Progenitor cell of endocrine pancreas (in vitro differentiated cells): ENCODE measurements at places on chromosomes 1 and 21. TPM values are rescaled to one million over a fixed set of nuclear protein-coding genes. Genes with fewer than 3 reads are reported as not detected.

ESPN gene
- total RNA-seq = 49.5 and 54.0 TPM in 2 replicates

- no peak for DNase-seq
Measured at GRCh38 chr1:205091043-205091740, 6.9 kb upstream of the TMEM81 start.

GRCh38 chr1:229596925-229597699 is 28.8 kb downstream of the TAF5L start:
- no peak for DNase-seq

GRCh38 chr21:42265231-42265812 is 46.4 kb downstream of the ABCG1 start:
- DNase-seq = no peak

LCE6A gene
- total RNA-seq = not detected in 2 replicates

DNA sequence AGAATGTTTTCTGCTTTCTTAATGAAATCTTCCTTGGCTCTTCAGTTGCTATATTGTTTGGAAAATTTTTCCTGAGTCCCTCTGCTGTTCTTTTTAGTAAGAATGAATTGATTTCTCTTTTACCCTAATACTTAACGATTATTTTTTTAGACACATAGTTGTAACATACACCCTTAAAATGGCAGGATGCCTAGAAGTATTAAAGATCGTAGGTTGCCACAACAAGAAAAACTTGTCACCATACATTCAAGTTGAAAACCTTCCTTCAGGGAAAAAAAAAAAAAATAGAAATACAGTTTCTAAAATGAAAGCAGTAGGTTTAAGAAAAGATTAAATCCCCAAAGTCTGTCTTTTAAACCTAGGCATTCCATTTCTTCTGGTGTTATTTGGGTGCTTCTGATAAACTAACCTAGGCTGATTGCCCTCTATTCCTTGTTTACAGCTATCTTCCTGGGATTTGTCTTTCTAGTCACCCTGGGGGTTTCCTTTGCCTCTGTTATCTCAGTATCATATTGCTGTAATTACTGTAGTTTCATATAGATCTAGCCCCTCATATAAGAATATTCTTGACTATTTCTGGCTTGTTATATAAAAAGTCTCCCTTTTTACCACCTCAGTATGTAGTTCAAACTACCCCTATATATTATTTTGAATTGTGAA is 16.8 kb downstream of the SUCO start:
- DNase-seq = no peak

ERMAP gene
- 10.4 and 12.9 TPM in 2 replicates for total RNA-seq

DNA sequence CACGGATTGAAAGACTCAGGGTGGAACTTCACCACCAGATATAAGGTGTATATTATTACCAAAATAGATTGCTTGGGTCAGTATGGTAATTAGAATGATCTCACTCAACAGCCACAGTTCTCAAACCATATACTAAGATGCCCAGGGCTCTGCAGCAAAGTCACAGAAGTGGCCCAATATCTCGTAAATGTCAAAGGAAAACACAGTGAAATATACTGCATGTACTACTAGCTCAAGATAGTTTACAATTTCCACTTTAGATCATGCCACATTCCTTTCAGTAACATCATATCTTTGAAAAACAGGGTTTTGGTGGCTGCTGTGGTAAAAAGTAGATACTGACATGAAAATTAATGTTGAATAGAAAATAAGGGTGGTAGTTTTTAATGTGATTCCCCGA is 180.3 kb upstream of the ATP1B1 start:
- no peak for DNase-seq

GRCh38 chr1:56429288-56429687 is 150.1 kb downstream of the PLPP3 start:
- no peak for DNase-seq

ETV3L gene
- 0.67 and 0.72 TPM in 2 replicates for total RNA-seq

- no peak for DNase-seq
Measured at GRCh38 chr1:156359973-156360372, 9.0 kb upstream of the RHBG start.

GRCh38 chr1:114111731-114112641 is 41.7 kb downstream of the SYT6 start:
- DNase-seq = no peak

NCAM2 gene
- 0.60 and 1.1 TPM in 2 replicates for total RNA-seq

- DNase-seq = no peak
Measured at GRCh38 chr1:220682901-220683576, 7.1 kb upstream of the C1orf115 start.

GRCh38 chr1:156717351-156717750 is 10.9 kb upstream of the METTL25B start:
- no peak for DNase-seq

- no peak for DNase-seq
Measured at GRCh38 chr1:172359491-172359999, 60.9 kb upstream of the C1orf105 start.

MSH4 gene
- total RNA-seq = 0.55 and 0.57 TPM in 2 replicates

GRCh38 chr1:57167997-57168396 is 202.2 kb upstream of the C8B start:
- DNase-seq = no peak

- no peak for DNase-seq
Measured at GRCh38 chr1:7010534-7011200, 225.4 kb downstream of the CAMTA1 start.

GRCh38 chr1:12572522-12572921 is 45.5 kb downstream of the DHRS3 start:
- no peak for DNase-seq

MPC2 gene
- 81.3 and 90.2 TPM in 2 replicates for total RNA-seq

GRCh38 chr1:90407737-90408136 is 309.4 kb downstream of the BARHL2 start:
- DNase-seq = no peak

DNA sequence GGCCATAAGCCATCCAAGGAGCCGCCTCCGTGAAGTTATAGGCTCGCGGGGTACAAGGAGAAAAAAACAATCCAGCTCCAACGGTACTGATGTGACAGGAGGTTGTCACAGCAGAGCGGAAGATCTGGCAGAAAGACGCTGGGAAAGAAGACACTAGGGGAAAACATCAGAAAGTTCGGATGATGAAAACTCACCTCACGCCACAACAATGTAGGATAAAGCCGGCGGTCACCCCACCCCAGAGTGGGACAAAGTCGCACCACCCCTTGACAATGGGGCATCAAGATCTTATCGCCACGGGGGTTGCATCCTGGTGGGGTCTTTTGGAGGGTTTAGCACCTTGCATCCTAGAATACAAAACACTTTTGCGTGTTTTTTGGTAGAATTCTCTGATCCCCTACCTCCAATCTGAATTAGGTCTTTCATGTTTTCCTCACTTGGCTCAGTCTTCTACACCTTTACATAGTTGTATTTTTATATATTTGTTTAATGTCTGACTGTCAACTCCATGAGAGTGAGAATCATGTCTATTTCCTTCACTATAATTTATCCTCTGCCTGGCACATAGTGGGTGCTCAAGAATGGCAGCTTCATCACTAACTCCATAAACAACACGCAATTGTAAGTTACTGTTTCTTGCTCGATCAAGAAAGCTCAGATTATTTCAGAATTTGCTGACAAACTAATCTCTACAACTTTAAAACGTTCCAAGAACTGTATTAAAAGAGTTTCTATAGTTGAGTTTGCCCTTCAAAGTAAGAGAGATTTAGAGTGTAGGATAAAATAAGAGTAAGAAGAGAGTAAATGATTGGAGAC is 611 bp upstream of the ZSWIM5 start:
- DNase-seq = no peak

- DNase-seq = no peak
Measured at GRCh38 chr1:9883585-9884449, 26.3 kb downstream of the CTNNBIP1 start.

GJB4 gene
- not detected in 2 replicates for total RNA-seq

CLCC1 gene
- 33.2 and 35.2 TPM in 2 replicates for total RNA-seq

GRCh38 chr1:116769104-116769452 is 14.8 kb downstream of the CD2 start:
- DNase-seq = no peak

C1orf87 gene
- not detected in 2 replicates for total RNA-seq

GRCh38 chr21:44962403-44962966 is 22.7 kb downstream of the SLX9 start:
- no peak for DNase-seq

DNA sequence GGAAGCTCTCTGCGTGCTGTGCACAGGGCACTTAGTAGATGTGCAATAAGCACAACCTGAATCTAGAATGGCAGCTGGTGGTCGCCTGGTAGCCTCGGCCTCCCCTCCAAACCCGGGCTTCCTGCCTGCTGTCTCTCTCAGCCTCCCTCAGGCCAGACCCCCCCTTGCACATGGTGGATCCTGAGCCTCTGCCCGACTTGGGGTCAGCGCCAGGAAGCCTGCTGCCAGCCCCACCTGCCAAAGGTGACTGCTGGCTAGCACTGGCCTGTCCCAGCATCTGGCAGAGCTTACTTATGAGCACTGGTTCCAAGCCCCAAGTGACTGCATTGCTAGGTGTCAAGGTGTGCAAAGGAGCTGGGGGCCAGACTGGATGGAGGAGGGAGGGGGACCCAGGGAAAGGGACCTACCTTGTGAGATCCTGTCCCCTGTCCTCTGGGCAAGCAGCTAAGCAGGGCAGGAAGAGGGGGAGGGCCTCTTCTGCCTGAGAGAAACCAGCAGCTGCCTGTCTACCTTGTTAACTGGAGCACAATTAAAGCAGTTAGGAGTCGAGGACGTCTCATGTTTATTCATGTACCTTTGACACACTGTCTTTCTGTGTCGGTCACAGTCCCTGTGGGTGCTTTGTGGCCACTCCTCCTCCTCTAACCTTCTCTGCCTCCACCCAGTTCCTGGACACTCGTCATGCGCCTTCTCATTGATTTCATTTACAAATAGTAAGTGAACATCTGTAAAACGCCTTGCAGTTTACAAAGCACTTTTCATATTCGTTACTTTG is 100.9 kb downstream of the DDX20 start:
- DNase-seq = no peak

TYW3 gene
- total RNA-seq = 9.1 and 10.3 TPM in 2 replicates

ECM1 gene
- total RNA-seq = 1.9 and 2.1 TPM in 2 replicates

TACSTD2 gene
- total RNA-seq = 22.7 and 22.8 TPM in 2 replicates

IFI6 gene
- total RNA-seq = 4.4 and 5.7 TPM in 2 replicates

PYGO2 gene
- total RNA-seq = 49.1 and 52.7 TPM in 2 replicates
